ENCODE measurements at places on chromosomes 5 and 9. TPM values are rescaled to one million over a fixed set of nuclear protein-coding genes. Genes with fewer than 3 reads are reported as not detected.

The RNF180 gene
- 46.6 TPM for total RNA-seq

DNA sequence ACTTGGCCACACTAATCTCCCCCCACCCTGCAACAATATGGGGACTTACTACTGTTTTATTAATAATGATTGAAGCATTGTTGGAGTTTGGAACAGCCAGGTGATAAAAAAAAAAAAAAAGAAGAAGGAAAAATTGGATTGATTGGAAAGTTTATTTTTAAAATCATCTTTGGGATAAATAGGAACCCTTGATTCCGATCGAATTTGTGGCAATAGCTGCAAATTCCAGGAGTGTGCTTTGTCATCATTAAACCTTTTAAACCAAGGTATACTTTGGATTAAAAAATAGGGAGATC lies 907 bp upstream of the NR2F1 start:
- DNase-seq = no peak

The LHX6 gene
- 5.0 TPM for total RNA-seq

GRCh38 chr9:81979196-81979595 lies 9.4 kb upstream of the SPATA31D1 start:
- DNase-seq = no peak

The CCL21 gene
- total RNA-seq = not detected

GRCh38 chr9:25716220-25716872 lies 38.1 kb upstream of the TUSC1 start:
- DNase-seq = no peak

- no peak for DNase-seq
These were observed at the start of gene CIZ1 for GRCh38 chr9:128191406-128192046. Gene CIZ1, minus strand, starts transcription at chr9:128191572. Its CDS starts 715 bp downstream, at chr9:128190857.

DNA sequence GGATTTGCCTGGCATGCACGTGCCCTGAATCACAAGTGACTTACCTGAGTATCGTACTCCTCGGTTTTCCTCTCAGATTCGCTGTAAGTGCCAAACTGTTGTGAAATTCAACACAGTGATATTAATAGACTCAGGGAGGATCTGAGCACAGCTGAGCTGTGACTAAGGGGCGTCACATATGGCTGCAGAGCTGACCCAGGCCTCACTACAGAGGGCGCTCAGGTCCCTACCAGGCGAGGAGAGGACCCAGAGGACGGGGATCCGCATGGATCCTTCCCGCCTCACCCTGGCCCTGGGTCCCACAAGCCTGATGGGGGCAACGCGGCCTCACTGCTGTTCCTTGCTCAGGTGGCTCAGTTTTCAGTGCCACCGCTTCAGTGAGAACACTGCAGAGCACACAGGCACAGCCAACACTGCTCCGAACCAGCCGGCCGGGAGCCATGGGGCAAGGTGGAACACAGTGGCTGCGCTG lies 20.1 kb downstream of the CLPTM1L start:
- no peak for DNase-seq

DNA sequence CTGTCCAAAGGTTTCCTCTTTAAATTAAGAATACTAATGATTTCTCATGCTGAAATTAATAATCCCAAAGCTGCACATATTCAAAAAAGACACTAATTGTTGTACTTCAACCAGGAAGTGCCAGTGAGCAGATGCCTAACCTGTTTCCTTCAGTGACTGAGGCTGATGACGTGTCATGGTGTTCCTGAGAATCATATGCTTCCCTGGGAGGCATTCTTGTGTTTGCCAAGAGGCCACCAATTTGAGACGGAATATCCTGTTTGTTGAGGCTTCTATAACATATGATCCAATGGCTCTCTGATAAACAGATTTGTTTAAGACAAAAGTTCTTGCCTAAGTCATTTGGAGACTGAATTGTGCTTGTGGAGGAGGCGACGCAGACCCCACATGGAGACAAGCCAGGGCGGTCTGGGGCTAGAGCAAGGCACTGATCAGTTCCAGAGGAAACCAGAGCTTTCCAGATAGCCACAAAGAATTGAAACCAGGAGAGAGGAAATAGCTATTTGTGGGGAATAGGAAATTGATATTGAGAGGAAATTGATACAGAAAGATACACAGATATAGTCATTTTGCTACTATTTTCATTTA lies 66.4 kb upstream of the ZNF608 start:
- no peak for DNase-seq

DNA sequence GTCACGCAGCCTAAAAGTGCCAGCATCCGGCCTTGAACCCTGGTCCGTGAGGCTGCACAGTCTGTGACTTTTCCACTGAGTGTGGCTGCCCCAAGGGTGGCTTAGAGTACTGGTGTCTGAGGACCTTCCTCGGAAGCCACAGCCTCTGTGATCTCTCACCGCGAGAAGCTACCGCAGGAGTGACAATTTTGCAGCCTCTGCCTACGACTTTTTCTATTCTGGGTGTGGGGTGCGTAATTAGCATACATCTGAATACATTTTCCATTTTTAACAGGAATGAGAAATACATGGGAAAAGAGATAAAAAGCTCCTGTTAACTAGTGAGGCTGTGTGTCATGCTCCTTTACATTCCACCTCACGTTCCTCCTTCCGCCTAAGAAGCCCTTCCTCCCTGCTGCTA lies 48.3 kb upstream of the HRH2 start:
- DNase-seq = no peak

The PCDHGA8 gene
- 7.5 TPM for total RNA-seq

The SLC2A6 gene
- 8.8 TPM for total RNA-seq

DNA sequence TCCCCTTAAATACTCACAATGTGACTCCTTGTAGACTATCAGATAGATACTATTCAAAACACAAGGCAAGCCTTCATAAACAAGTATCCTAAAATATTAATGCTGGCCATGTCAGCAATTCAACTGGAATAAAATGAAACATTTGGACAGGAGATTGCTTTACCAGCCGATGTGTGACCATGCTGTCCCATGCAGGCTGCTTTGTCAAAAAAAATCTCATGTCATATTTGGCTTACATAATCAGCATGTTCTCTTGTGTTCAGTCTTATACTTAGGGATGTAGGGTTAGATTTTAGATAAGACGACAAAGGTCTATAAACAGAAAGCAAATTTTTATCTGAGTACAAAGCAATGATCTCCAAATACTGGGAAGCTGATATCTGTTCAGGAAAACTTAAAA lies 108.5 kb downstream of the NR6A1 start:
- no peak for DNase-seq

The ST8SIA4 gene
- 9.0 TPM for total RNA-seq

DNA sequence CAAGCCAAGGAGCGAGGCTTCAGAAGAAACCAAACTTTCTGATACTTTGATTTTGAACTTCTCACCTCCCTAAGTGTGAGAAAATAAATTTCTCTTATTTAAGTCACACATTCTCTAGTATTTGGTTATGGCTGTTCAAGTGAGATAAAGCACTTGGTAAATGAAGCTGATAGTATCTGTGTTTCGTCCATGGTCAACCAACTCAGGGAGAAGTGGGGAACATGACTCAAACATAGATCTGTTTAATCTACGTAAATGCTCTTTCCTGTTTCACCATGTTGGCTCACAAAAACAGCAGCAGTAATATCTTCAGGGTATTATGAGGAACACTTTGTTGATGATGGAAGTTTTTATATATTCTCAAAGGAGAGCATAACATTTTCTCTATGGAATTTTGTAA lies 2167.2 kb upstream of the C9orf72 start:
- DNase-seq = no peak

DNA sequence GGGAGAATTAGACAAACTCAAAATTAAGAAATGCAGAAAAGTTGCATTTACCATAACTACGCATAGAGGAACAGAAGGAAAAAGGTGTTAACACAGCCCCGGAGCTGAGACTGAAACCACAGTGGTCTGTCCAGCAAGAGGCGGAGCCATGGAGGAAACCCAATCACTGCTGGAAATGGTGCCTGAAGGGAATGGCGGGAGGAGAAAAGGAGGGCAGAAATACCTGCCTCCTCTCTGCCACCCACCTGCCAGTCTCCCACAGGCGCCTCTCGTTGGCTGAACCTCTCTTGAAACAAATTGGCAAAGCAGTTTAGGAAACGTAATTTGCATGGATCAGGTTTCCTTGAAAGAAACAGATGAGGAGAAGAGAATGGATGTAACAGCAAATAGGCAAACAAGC lies 9.7 kb upstream of the PRKACG start:
- no peak for DNase-seq

- no peak for DNase-seq
These were observed 286.4 kb upstream of the CDH12 start for GRCh38 chr5:23139338-23140171.

DNA sequence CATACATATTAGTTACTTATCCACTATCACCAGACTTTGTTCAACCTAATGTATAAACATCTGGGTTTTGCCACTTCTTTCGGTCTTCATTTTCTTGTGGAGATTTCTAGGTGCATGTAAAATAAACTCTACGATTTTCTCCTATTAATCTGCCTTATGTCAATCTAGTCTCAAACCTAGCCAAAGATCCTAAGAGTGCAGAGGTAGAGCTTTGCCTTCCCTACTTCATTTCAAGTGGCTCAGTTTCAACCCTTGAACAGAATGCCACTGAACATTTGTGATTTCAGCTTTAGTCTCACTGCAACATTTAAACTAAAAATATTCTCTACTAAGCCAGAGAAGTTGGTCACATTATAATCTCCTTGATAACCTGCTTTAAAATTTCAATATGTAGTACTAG lies 94.0 kb downstream of the EDIL3 start:
- DNase-seq = no peak

The CLTB gene
- 192 TPM for total RNA-seq

- DNase-seq = no peak
These were observed 63.5 kb downstream of the GADD45G start for GRCh38 chr9:89668216-89668865.

- no peak for DNase-seq
These were observed 147.8 kb downstream of the SLC24A2 start for GRCh38 chr9:19641046-19641445.

The CD72 gene
- total RNA-seq = 2.2 TPM

The ARRDC1 gene
- 56.4 TPM for total RNA-seq

DNA sequence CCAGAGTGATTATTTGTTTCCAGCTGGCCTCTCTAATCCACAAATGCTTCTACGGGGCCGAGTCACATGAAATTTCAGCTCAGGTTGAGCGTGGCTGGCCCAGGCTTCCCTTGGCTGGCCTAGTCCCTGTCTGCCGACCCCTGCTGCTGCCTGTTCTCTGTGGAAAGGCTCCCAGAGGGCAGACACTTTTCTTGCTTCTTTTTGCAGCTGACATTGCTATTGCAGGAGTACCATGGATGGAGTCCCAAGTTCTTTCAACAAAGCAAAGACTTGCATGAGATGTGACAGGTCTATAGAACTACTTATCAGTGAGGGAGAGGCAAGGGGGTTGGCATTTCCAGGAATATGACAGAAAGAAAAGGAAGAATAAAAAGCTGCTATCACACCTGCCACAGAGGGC lies 287.4 kb upstream of the ARRDC3 start:
- no peak for DNase-seq

- DNase-seq = no peak
These were observed 212.2 kb upstream of the PRR16 start for GRCh38 chr5:120251898-120252297.

- DNase-seq = no peak
These were observed 23.7 kb downstream of the SLC6A7 start for GRCh38 chr5:150213530-150213929.
